ENCODE measurements at places on chromosomes 5 and 9. TPM values are rescaled to one million over a fixed set of nuclear protein-coding genes. Genes with fewer than 3 reads are reported as not detected.

DNA sequence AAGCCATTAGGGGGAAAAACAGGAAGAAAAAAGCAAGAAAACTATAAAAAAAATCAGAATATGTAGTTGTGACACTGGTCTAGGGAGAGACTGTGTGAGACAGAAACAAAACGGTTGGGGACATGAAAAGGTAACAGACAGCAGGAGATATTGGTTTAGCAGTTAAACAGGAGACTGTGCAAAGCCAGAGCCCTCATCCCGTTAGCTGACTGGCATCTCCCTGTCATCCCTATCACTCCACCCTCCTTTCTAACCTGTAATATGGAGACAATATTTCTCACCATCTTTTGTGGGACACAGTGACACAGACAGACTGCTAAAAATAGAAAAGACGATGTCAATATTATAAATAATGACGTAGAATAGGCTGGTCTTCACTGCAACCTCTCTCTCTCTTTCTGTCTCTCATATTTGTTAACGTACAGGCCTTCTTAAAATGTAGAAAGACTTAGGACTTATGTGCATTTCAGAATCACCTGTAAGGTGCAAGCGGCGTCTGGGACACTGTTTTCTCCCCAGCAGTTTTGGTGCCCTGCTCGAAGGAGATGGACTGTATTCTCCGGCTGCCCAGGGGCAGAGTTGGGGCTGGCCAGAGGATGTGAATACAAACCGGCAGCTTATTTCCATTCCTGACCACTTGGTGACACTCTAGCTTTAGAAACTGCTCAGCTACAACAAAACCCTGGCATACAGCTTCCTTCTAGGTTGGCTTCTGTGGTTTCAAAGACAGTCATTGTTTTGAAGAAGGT lies 190.6 kb downstream of the MAT2B start:
- no peak for DNase-seq

GRCh38 chr9:76358628-76359280 lies 35.5 kb downstream of the RFK start:
- no peak for DNase-seq

DNA sequence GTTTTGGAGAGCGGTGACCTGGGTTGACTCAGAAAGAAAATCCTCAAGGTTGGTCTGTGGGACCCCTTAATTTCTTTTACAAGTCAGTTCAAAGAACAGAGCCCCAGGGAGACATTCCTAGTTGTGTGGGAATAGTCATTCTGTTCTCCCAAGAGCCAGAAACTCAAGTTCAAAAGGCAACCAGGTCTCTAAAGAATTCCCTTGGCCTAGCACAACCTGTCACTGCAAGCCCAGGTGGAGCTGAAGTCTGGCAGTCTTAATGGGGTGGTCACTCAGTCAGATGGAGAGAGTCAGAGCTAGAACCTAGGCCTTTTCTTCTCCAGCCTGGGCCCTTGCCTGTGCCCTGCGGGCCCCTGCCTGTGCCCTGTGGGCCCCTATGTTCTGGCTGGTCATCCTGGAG lies 37.5 kb upstream of the CDKN2AIPNL start:
- DNase-seq: no peak

DNA sequence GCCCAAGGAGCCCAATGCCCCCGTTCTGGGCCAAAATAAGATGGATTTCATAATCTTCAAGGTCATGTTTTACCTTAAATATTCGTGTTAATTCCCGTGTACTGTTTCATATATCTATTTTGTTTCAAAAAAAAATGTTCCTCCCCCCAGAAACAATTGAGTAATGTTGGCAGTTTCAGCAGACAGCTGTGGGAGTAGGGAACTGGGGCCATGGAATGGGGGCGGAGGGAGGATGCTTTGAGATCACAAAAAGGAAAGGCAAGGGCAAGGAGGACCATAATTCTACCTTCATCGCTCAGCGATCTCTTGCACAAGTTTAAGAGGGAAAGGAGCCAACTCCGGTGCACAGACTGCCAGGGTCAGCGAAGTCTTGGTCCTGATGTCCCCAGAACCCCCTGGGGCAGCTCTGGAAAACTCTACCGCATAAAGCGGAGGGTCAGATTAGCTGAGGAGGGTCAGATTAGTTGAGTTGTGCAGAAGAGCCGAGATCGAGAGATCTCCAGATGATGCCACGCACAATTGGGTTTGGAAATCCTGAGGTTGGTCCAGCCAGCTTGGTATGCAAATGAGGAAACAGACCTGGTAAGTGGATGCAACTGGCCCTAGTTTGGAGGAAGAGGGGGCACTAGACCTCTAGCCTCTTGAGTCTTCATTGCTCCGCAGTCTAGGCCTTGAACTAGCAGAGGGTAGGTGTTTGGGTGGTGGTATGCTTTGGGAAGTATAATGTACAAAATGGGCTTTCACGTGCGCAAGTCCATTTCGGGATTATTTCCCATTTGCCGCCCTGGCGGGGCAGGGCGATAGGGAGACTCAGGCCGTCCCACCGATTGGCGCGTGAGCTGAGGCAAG lies 24.0 kb downstream of the CDKN2A start:
- no peak for DNase-seq

- DNase-seq: no peak
Observed at GRCh38 chr5:76083555-76084495, 642 bp downstream of the SV2C start.

- DNase-seq: no peak
Observed at GRCh38 chr9:86940774-86941173, 6.5 kb downstream of the GAS1 start.

DNA sequence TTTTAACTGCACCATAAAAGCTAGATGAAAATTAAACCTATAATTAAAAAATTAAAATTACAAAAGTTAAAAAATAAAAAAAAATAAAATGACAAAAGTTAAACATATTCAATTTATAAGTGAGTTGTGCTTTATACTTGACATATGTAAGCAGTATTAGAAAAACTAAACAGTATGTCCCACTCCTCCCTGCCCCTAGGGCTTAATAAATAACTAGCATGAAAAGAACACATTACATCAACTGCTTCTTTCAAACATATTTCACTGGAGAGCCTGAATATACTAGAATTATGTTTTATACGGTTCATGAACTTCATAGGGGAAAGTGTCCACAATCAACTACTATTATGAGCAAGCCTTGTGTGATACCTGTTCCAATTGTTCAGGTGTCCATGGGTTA lies 47.6 kb downstream of the ECPAS start:
- DNase-seq: no peak

DNA sequence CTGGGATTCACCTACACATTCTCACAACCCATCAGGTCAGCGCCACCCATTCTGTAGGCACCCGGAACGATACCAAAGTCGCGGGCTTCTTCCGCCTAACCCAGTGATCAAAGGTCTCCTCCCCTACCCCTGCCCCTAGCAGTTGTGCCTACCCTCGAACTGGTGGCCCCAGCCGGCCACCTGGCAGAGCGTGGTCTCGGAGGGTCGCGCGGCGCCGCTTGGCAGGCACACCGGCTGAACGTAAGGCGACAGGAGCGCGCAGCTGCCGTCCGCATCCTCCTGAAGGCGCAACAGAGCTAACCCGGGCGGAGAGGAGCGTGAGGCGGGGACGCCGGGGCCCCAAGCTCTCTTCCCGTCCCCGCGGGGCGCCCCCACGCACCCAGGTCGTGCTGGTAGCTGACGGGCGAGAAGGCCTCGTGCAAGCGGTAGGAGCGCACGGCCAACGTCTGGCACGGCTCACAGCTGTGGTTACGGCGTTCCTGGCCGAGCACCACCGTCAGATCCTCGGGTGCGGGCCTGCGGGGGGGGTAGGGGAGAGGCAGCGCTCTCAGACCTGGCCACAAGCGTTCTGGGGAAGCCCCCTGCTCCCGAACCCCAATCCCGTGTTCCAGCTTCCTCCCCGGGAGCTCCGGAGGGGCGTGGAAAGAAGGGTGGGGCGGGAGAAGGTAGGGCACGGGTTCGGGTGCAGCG lies 2.8 kb upstream of the PFN3 start:
- no peak for DNase-seq

GRCh38 chr5:73496984-73497457 lies 1.2 kb upstream of the BTF3 start:
- DNase-seq: no peak

DNA sequence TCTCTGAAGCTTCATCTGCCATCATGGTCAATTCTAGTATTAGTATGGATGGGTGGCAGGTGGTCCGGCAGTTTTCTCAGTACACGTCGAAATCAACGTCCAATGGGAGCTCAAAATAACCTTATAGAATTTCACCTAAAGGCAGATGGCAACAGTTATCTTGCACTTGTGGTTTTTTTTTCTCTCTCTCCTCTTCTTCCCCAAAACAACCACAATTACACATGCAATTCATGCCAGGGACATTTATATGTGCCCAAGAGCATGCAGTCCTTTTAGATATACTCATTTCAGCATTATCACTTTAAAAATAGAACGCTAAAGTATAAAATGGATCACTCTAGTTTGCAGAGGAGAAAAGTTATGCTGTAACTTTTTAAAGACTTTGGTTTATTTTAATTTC lies 1428.9 kb upstream of the WWC1 start:
- DNase-seq: no peak

DNA sequence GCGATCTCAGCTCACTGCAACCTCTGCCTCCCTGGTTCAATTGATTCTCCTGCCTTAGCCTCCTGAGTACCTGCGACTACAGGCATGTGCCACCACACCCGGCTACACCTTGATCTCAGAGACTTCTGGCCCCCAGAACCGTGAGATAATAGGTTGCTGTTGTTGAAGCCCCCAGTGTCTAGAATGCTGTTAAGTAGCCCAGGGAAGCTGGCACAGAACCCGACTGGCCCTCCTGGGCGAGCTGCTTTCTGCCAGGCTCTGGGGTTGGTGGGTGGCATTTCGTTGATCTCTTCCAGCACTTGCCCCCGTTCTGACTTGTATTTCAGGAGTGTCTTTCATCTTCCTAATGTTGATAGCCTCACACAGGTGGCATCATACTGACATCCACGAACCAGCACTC lies 807.1 kb downstream of the CDH9 start:
- DNase-seq: no peak

DNA sequence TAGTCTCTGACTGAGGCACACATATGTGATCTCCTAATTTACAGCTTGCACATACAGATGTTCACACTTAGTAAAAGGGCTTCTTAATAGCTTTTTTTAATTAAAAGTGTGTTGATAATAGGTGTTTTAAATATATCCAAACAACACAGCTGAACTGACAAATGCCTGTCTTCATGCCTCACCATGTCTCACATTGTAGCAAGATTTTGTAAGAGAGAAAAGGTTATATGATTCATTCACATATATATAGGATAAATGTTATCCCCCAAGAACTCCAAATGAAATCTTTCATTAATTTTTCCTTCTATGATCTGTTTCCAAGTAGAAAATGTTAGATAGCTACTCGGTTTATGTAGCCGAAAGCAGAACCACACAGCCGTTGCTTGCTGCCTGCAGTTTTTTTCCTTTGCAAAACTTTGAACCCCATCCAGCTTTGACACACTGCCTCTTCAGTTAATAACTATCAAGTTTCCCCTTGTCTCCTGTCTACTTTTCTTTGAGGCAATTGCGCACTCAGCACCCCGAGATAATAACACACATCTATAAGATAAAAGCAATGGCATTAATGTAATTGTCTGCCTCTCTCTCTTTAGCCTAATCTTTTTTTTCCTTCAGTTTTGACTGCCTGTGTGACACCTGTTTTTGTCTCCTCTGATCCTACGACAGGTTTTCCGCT lies 299.2 kb downstream of the BNC2 start:
- DNase-seq: no peak

- no peak for DNase-seq
Observed at GRCh38 chr5:8600843-8601242, 731.9 kb downstream of the MTRR start.

GRCh38 chr5:7576023-7576715 lies 180.2 kb downstream of the ADCY2 start:
- no peak for DNase-seq

DNA sequence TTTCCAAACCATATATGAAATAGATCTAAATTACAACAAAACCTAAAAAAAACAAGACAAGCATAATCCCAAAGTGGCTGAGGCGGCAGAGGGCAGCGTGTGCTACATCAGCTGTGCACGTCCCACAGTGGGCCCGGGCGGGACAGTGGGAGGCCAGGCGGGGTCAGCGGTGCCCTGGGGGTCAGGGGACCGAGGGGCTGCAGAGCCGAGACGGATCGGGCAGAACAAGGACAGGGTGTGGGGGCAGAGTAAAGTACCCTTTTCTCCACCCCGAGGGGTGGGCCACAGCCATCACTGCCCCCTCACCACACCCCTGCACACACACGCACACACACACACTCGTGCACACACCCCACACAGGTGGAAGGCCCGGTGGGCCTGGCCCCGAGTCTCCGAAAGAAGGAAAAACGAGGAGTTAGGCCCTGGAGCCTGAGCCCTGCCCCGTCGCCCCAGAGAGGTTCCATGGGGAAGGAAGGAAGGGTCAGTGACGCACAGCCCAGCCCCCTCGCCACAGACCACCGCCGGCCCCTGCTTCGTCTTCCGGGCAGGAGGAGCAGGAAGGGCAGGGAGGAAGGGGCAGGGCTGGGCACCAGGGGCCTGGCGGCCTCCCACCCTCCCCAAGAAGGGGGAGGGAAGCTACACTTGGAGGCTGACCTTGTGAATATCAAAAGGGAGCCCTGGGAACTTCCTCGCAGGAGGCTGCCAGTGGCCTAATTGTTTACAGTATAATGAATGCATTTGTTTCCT lies 49.6 kb upstream of the UBAC1 start:
- no peak for DNase-seq

DNA sequence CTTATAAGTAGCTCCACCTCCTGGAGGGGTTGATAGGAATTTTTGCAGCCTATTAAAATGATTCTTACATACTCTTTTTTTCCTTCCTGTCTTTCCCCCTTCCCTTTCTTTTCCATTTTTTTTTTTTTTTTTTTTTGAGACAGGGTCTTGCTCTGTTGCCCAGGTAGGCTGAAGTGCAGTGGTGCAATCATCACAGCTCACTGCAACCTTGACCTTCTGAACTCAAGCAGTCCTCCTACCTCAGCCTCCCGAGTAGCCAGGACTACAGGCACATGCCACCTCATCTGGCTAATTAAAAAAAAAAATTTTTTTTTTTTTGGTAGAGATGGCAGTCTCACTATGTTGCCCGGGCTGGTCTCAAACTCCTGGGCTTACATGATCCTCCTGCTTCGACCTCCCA lies 4.3 kb upstream of the TBC1D2 start:
- DNase-seq: no peak

GRCh38 chr9:121242959-121243346 lies 25.0 kb upstream of the GSN start:
- no peak for DNase-seq

LAMC3 gene
- 1.4 TPM for total RNA-seq

CD274 gene
- total RNA-seq: 1.3 TPM

WNT8A gene
- total RNA-seq: not detected

C5orf22 gene
- 11.0 TPM for total RNA-seq

CSF2 gene
- not detected for total RNA-seq

MVB12B gene
- 3.2 TPM for total RNA-seq

PTCD2 gene
- total RNA-seq: 6.9 TPM

SH3RF2 gene
- total RNA-seq: 58.6 TPM

MYO10 gene
- 29.8 TPM for total RNA-seq

BDP1 gene
- 15.2 TPM for total RNA-seq

CDO1 gene
- total RNA-seq: 6.7 TPM

NR2F1-AS1 gene
- total RNA-seq: 1.6 TPM

CD74 gene
- 130 TPM for total RNA-seq

GABBR2 gene
- not detected for total RNA-seq

All from esophagus squamous epithelium (tissue), 5 donors.